ENCODE measurements at places on chromosomes 4 and X.

GRCh38 chr4:18882468-18882867 is 860.9 kb upstream of the LCORL start:
- DNase-seq, result peak; percentile 82

DNA sequence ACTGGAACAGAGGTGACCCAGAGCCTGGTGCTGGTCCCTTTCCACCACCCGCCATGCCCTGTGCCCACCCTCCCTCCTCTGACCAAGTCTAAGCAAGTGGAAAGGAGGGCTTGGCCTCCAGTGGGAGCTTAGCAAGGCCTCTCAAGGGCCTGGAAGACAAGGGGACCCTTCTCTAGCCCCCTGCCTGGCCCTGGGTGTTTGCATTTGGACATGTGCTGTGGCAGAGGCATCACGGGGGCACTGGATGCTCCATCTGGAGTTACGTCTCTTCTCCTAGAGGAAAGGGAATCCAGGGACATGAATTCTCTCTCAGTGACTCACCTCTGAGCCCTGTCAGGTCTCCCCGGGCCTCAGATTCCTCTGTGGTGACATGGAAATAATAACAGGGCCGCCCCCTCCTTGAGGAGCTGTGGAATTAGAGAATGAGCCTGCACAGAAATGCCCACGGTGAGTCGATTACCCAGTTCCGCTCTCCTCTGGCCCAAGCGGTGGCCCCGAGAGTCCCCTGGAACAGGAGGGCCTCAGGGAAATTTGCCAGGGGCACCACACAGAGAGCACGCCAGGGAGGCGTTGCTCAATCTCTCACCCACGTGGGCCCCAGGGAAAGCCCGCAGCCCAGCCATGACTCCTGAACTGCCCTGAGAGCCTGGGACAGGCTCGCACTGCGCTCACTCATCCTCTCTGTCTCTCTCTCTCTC is 189.6 kb downstream of the BCOR start:
- peak; percentile 95 for DNase-seq

DNA sequence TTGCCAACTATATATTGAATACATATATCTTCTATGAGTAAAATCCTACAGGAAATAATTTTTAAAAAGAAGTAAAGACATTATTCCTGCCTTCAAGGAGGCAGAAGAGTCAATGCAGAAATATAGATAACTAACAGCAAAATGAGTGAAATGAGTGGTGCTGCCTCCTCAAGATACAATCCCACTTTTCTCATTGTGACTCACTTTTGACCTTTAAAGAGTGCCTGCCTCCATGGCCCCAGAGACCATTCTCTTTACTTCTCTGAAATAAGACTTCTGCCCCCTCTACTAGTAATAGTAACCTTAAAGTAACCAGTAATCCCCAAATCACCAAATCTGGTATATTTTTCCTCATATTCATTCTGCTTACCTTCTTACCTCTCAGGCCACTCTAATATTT is 15.5 kb downstream of the SLC10A7 start:
- DNase-seq, result no peak

DNA sequence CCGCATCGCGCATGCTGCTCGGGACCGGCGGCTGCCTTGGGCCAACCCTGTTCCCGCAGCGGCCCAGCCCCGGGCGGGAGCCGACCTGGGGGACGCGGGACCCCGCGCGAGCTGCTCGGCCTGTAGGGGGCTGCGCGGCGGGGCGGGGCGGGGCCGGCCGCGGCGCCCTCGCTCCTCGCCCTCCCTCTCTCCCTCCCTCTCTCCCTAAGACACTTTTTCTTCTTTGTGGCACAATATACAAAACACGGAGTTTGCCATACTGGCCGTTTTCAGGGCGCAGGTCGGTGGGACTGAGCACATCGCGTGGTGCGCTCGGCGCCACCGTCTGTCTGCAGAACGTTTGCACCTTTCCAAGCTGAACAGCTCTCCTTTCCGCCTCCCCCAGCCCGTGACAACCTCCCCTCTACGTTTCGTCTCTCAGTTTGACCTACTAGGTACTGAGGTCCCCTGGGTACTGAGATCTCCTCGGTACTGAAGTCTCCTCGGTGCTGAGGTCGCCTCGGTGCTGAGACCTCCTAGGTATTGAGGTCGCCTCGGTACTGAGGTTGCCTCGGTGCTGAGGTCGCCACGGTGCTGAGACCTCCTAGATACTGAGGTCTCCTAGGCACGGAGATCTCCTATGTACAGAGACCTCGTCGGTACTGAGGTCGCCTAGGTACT is 261.1 kb upstream of the PLCXD1 start:
- no peak for DNase-seq

GRCh38 chrX:8783097-8783713 is 18.0 kb downstream of the FAM9A start:
- DNase-seq, result peak; percentile 6

GRCh38 chr4:168188754-168189153 is 96.4 kb downstream of the ANXA10 start:
- DNase-seq, result no peak

DNA sequence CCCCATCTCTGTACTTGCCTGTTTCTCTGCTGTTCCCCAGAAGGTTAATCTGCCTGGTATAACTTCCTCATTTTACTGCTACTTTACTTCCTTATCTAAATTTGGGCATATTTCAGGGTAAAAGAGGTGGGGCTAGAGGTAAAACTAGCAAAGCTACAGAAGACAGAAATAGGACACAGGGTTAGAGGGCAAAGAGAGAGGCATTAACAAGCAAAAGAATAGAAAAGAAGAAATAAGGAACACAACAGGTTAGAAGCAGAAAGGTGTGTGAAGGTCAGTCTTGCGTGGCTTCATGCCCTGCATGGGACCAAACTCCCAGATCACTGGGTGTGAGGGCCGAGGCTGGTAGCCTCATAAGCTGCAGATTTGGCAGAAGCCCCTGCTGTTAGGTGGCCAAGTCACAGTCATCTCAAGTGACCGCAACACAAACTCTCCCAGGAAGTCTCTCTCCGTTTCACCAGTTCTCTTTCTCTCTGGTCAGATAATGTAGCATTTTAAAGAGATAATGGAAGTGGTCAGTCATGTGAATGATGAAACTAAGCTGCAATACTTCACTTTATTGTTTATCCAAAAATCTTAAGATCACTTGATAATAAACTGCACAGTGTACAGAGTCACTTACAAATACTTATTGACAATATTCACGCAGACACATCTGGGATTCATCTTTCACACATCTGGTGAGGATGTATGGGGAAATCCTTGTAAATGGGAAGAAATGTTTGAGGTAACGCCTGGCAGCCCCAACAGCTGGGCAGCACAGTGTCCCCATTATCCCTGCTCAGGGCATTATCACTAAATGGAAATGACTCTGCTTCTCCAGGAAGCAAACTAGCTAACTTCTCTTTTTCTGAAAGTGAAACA is 16.4 kb downstream of the TMEM154 start:
- peak; percentile 13 for DNase-seq

GRCh38 chr4:26746802-26747213 is 113.8 kb upstream of the STIM2 start:
- no peak for DNase-seq

- DNase-seq, result no peak
Observed at GRCh38 chr4:170068438-170069128, 21.2 kb downstream of the AADAT start.

All from fibroblast of upper back skin (primary cell).